ENCODE measurements at places on chromosomes 5 and 9.

DNA sequence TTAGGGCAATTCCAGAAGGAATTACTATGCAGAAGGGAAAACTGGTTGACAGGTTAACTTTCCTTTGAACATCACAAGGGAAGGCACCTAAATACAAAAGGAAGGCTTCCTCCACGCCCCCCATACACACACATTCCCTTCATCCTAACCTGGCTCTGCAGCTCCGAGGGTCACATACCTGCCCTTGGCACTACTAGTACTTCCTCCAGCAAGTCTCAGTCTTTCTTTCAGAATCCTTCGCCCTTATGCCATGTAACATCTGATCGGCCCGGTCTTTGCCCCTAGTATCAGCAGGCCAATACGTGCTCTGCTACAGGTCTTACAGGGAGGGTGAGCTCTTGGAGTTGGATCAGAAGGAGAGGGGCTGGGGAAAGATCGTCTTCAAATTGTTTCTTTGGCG, 1.6 kb upstream of the MARCHF6 start:
- no peak for DNase-seq

- no peak for DNase-seq
Measured at GRCh38 chr9:121810489-121810888, 159.1 kb downstream of the DAB2IP start.

- no peak for DNase-seq
Measured at GRCh38 chr9:128275198-128276007, at the start of gene GOLGA2. Gene GOLGA2, minus strand, starts transcription at chr9:128276007. Its CDS starts 31 bp downstream, at chr9:128275976.

- DNase-seq, result no peak
Measured at GRCh38 chr9:136664000-136664915, 1.5 kb downstream of the EGFL7 start.

- peak; percentile 51 for DNase-seq
Measured at GRCh38 chr9:2016408-2017330, 1.5 kb downstream of the SMARCA2 start.

- no peak for DNase-seq
Measured at GRCh38 chr5:92633176-92633575, 947.8 kb downstream of the NR2F1-AS1 start.

DNA sequence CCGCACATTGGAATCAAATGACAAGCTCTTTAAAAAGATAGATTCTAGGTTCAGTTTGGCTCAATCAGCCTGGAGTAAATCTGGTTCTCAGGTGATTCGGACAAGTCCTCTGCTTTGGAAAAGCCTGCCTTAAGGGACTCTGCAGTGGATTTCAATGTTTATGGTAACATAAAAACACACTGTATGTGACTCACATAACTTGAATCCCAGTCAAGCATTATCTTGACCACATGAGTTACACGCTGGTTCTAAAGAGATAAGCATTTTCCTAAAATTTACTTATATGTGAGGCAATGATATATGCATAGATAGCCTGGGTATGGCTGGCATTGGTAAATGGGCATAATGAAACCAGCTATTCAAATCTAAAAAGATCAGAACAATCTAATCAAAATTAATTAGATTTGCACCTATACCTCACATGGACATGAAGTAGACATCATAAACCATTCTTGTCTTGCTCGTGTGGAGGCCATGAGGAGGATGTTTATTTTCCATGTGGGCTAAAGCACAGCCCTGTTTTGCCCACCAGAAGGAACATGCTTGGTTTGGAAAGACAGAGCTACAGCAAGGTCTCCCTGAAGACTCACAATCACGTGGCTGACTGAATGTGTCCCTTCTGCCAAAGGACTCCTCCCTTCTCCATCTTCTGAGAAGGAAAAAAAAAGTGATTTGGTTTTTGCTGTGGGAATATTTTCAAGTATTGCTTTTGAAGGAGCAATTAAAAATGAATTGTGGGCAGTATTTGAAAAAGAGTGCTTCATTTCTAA, 351.7 kb downstream of the DIRAS2 start:
- no peak for DNase-seq

DNA sequence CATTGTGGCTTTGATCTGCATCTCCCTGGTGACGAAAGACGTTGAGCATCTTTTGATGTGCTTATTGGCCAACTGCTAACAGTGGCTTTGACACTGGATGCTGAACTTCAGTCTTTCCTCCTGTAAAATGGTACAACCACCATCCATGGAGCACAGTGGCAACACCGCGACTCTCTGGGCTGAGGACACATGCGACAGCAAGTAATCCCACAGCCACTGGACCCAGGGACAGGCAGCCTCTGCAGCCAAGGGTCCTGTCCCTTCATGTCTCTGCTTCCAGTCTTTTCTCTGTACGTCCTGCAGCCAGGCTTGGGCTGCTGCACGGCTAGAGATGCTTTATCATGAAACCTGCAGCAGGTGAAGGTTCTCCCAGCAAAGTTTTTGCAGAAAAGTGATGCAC, 83.5 kb downstream of the DAP start:
- DNase-seq, result no peak

GRCh38 chr9:2192356-2192979, 177.3 kb downstream of the SMARCA2 start:
- no peak for DNase-seq

DNA sequence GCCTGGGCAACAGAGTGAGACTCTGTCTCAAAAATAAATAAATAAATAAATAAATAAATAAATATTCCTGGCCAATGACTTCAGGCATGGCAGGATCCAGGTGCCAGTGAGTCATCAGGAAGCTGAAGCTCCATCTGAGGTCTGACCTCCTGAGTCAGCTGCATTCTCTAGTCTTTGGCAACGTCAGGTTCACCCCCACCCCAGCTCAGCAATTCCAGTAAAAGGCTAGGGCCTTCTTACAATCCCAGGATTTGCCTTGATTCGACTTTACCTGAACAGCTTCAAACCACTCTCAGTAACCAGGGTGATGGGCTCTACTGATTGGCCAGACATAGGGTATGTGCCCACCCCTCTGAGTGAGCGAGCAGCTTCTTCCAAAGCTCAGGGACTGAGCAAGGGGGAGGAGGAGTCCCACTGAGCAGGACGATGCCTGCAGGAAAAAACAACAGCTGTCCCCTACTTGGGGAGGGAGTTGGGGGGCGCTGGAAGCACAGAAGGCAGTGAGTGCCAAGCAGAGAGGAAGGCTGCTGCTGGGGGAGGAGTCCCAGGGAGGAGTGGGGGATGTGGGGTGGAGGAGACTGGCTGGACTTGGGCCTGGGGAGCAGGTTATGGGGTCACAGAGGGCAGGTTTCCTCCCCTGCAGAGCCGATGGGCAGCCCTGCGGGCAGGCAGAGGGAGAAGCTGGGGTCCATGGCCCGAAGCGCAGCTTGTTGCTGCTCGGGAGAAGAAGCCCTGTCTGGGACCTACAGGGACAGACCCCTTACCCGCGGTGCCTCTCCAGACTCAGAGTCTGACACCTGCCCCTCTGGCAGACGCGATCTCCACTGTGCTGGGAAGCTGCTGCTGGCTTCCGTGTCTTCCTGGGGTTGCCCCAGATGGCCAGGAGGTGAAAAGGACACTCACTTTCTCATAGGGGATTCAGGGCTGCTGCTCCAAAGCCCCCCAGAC, 25.9 kb upstream of the UNC5A start:
- DNase-seq, result no peak

GRCh38 chr9:30348904-30349303, 2035.5 kb upstream of the ACO1 start:
- no peak for DNase-seq

- no peak for DNase-seq
Measured at GRCh38 chr5:126370796-126371718, 52.2 kb upstream of the GRAMD2B start.

DNA sequence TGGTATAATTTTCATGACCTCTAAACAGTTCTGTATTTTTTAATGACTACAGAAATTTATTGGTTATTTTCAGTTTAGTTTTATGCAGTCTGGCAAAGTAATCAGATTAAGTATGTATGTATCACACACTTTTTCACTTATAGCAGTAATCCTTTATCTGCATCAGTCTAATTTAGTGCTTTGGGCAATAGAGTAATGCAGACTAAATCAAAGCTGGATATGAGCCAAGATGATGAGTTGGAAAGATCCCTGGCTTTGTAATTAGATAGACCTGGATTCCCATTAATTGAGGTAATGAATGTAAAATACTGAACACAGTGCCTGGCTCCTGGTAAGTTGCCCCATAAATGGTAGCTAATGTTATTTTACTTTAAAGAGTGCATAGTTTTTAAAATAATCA, 215.4 kb upstream of the TLX3 start:
- no peak for DNase-seq

GRCh38 chr5:1265461-1266455, 29.1 kb downstream of the TERT start:
- no peak for DNase-seq

GRCh38 chr9:98146101-98146991, 27.3 kb upstream of the TRIM14 start:
- DNase-seq, result no peak

GRCh38 chr5:128491291-128491690, 46.8 kb downstream of the FBN2 start:
- no peak for DNase-seq

- DNase-seq, result no peak
Measured at GRCh38 chr5:38468978-38469706, 87.3 kb downstream of the LIFR start.

DNA sequence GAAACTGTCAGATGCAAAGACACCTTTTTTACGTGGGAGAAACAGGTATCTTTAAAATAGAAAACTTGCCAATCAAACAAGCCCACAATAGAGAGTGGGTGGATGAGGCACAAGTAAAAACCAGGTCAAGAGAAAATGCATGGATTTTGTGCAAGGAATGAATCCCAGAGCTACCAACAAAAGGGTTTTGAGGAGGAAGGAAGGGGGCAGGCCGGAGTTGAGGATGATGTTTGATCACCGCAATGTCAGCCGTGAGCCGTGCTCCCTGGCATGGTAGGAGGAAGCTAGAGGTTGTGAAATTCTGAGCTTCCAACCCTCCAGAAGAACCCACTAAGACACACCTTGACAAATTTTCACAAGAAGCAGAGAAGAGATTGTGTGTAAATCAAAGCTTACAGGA, 53.2 kb downstream of the HRH2 start:
- DNase-seq, result no peak

GRCh38 chr9:75889977-75890471, 449 bp upstream of the PCSK5 start:
- DNase-seq, result no peak

GRCh38 chr5:31408814-31409213, 123.1 kb downstream of the DROSHA start:
- DNase-seq, result no peak

DNA sequence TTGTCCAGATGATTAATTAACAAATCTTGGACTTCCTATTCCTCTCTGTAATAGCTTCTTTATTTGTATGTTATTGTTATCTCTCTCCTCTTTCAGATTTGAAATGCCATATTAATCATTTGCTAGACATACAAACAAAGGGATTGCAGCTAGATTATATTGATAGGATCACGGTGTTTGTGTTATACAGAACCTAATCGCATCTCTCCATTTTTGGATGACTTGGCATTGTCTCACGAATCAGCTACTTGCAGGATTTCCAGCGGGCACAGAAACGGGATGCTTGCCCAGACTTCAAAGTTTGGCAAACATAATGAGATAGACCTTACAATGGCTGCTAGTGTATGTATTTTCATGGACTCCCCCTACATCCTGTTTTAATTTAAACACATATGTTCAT, 368.1 kb downstream of the TLE4 start:
- DNase-seq, result no peak
